Smooth muscle cell of the umbilical artery (primary cell): ENCODE measurements at places on chromosomes 2 and 18. TPM values are rescaled to one million over a fixed set of nuclear protein-coding genes. Genes with fewer than 3 reads are reported as not detected.

FEV gene
- not detected in 2 replicates for total RNA-seq

LYPD6B gene
- total RNA-seq = 2.1 and 2.6 TPM in 2 replicates

HOXD8 gene
- total RNA-seq = 5.3 and 7.7 TPM in 2 replicates

ARHGAP28 gene
- 0.23 and 0.30 TPM in 2 replicates for total RNA-seq

CCBE1 gene
- total RNA-seq = 0.59 and 19.1 TPM in 2 replicates

LIPG gene
- total RNA-seq = 8.9 and 15.0 TPM in 2 replicates

CTAGE1 gene
- 0.05 TPM in 1 of 2 replicates, not detected in the other for total RNA-seq

BZW1 gene
- total RNA-seq = 359 and 573 TPM in 2 replicates

SERPINB10 gene
- not detected in 2 replicates for total RNA-seq

AP1S3 gene
- total RNA-seq = 8.0 and 12.6 TPM in 2 replicates

MARCHF4 gene
- total RNA-seq = 1.5 and 10.8 TPM in 2 replicates

LDAH gene
- 20.8 and 28.1 TPM in 2 replicates for total RNA-seq

AMER3 gene
- not detected in 2 replicates for total RNA-seq

ASAP2 gene
- 30.6 and 79.5 TPM in 2 replicates for total RNA-seq

TEKT4 gene
- total RNA-seq = not detected in 2 replicates

SERPINB13 gene
- total RNA-seq = not detected in 2 replicates

PSMA8 gene
- not detected in 2 replicates for total RNA-seq

ZNF521 gene
- total RNA-seq = 13.1 and 19.6 TPM in 2 replicates

B4GALT6 gene
- 10.7 and 19.3 TPM in 2 replicates for total RNA-seq

ABI2 gene
- total RNA-seq = 27.6 and 41.9 TPM in 2 replicates

EGR4 gene
- not detected in 2 replicates for total RNA-seq

CFC1 gene
- not detected in 2 replicates for total RNA-seq

SPR gene
- total RNA-seq = 24.2 and 35.9 TPM in 2 replicates

MYCN gene
- total RNA-seq = not detected in 2 replicates

GCG gene
- not detected in 2 replicates for total RNA-seq

GATA6 gene
- 48.7 and 69.8 TPM in 2 replicates for total RNA-seq

RESP18 gene
- total RNA-seq = not detected in 2 replicates

OR6B3 gene
- total RNA-seq = not detected in 2 replicates

FAM228A gene
- total RNA-seq = under 0.01 and 0.65 TPM in 2 replicates

TUBB8B gene
- total RNA-seq = not detected in 2 replicates

INO80C gene
- 2.7 and 5.6 TPM in 2 replicates for total RNA-seq

MDH1B gene
- 0.59 and 0.78 TPM in 2 replicates for total RNA-seq

IRS1 gene
- 10.4 and 26.7 TPM in 2 replicates for total RNA-seq

PAX3 gene
- not detected in 2 replicates for total RNA-seq

TUBB6 gene
- total RNA-seq = 411 and 1,268 TPM in 2 replicates

TMEM178A gene
- 0.30 and 0.92 TPM in 2 replicates for total RNA-seq

ASTL gene
- total RNA-seq = 0.23 TPM in 1 of 2 replicates, not detected in the other

LINC00305 gene
- total RNA-seq = not detected in 2 replicates

SH2D6 gene
- total RNA-seq = not detected in 2 replicates

CD8B2 gene
- not detected in 2 replicates for total RNA-seq

MLPH gene
- total RNA-seq = 11.6 and 50.9 TPM in 2 replicates

FOXI3 gene
- not detected in 2 replicates for total RNA-seq

ELP2 gene
- total RNA-seq = 107 and 116 TPM in 2 replicates

C2orf76 gene
- total RNA-seq = 6.7 and 9.5 TPM in 2 replicates

CHMP1B gene
- 47.5 and 50.7 TPM in 2 replicates for total RNA-seq

MC5R gene
- not detected in 2 replicates for total RNA-seq

CDK5R2 gene
- 0.05 TPM in 1 of 2 replicates, not detected in the other for total RNA-seq

CAVIN2 gene
- total RNA-seq = 1.8 and 6.2 TPM in 2 replicates

AOX1 gene
- 3.0 and 15.2 TPM in 2 replicates for total RNA-seq

ITGB6 gene
- total RNA-seq = 0.30 and 0.60 TPM in 2 replicates
